Activated naive CD4-positive, alpha-beta T cell treated with anti-CD3 and anti-CD28 coated beads for 36 hours (primary cell): ENCODE measurements at places on chromosomes 12 and 14.

- DNase-seq = peak; percentile 76
These were observed 54.2 kb upstream of the BCL2L14 start for GRCh38 chr12:12016284-12017100.

GRCh38 chr14:92719890-92720323 is 28.5 kb downstream of the LGMN start:
- DNase-seq = no peak

DNA sequence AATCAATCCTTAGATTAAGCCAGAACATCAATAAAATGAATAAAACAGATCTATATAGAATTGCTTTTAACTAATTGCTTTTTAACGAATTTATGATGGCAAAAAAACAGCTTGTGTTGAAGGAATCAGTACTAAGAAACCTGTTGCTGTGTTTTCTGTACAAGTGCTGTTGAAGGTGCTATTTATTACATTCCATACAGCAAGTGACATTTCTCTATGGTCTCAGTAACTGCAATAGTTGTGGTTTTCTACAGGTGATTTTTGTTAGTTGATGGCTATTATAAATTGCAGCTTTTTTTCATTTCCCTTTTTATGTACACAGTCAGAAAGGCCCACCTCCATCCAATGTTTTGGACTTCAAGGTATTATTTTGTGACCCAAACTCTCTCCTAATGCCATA is 56.6 kb downstream of the SLC2A13 start:
- DNase-seq = no peak

GRCh38 chr14:67622675-67623074 is 3.0 kb downstream of the ARG2 start:
- DNase-seq = peak; percentile 56

- no peak for DNase-seq
These were observed 128.3 kb upstream of the STXBP6 start for GRCh38 chr14:25178255-25178654.

GRCh38 chr12:31037931-31038330 is 35.7 kb upstream of the DDX11 start:
- DNase-seq = no peak

DNA sequence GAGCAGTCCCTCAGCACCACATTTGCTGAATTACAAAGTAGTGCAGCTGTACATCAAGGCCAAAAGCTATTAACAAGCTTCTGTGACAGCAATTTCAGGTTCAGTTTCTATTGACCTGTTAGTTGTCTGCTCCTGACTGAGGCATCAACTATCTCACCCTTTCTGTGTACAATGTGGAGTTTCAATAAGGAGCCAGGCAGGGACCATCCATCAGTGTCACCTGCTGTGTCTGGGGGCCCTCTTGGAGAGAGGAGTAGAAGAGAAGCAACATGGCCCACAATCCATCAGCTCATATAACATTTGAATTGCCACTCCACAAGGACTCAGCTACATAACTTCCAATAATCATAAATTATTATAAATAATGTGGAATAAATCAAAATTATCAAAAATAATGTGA is 72.3 kb upstream of the CCDC196 start:
- no peak for DNase-seq

- no peak for DNase-seq
These were observed 75.8 kb downstream of the PPP1R36 start for GRCh38 chr14:64625386-64626232.
